ENCODE measurements at places on chromosomes 1 and 21.

- no peak for DNase-seq
Observed at GRCh38 chr1:14253676-14254075, 344.8 kb upstream of the KAZN start.

DNA sequence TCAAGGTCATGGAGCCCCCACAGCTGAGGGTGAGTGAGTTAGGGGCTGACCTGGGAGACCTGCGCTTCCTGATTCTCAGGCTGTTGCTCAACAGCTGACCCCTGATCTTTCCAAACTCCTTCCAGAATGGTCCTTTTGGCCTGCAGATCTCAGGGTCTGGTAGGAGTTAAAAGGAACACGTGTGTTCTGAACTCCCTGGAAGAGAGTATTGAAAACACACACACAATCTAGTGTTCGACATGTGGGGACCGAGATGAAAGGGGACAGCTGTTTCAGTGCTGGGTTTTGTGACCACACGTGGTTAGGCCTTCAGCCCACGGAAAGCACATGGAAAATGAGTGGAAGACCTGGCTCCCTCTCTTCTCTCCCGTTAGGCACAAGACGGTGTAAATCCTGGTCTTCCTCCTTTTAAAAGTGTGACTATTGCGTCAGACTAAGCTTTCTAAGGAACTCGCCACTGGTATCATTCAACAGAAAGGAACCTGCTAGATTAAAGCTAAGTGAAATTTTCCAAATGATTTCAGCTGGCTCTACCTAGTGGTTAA is 49.6 kb downstream of the RUNX1 start:
- DNase-seq: no peak

- no peak for DNase-seq
Observed at GRCh38 chr1:21834094-21834493, 22.0 kb downstream of the LDLRAD2 start.

DNA sequence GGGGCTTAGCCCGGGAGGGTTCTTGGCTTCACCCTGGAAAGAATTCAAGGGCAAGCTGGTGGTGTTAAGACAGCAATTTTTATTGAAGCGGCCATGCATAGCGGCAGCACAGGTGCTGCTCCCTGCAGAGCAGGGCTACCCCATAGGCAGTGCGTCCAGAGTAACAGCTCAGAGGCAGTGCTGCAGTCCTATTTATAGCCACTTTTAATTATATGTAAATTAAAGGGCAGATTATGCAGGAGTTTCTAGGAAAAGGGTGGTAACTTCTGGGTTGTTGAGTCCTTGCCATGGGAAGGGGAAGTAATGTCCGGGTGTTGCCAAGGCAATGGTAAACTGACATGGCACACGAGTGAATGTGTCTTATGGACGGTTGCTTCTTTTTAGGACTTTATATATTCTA is 57.0 kb downstream of the VPS26C start:
- DNase-seq: no peak

DNA sequence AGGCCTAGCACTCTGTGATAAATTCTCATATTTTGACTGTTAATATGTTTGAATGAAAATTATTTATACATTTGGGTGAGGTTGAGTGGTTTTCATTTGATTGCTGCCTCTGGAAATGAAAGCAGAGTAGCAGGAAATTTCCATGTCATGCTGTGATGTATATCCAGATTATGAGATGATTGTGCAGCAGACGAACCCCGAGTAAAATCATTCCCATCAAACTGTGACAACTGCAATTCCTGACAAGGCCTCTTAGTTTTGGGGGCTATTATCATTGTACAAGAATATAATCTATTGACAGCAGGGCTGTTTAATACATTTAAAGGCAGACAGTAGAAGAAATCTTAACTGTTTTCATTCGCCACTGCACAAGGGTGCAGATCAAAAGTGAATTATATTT is 134.8 kb downstream of the ATG4C start:
- DNase-seq: no peak

GRCh38 chr21:44441581-44442265 is 13.6 kb upstream of the LRRC3 start:
- no peak for DNase-seq

GRCh38 chr1:53766831-53767405 is 28.0 kb upstream of the GLIS1 start:
- DNase-seq: no peak

DNA sequence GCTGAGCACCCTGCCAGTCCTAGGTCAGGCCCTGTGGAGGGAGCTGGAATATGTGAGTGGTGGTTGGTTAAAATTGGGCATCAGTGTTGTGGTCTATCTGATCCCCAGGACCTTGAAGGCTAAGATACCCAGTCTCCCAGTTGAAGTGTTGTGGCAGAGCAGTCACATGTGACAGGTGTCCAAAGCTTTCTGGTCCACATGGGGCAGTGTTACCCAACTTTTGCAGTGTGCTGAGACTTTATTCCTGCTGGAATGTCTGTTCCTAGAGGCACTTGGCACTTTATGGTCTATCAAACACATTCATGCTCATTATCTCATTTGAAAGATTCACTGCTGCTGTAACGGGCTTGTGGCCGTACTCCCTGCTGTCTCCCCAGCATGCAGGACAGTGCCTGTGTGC is 21.0 kb upstream of the LORICRIN start:
- no peak for DNase-seq

DNA sequence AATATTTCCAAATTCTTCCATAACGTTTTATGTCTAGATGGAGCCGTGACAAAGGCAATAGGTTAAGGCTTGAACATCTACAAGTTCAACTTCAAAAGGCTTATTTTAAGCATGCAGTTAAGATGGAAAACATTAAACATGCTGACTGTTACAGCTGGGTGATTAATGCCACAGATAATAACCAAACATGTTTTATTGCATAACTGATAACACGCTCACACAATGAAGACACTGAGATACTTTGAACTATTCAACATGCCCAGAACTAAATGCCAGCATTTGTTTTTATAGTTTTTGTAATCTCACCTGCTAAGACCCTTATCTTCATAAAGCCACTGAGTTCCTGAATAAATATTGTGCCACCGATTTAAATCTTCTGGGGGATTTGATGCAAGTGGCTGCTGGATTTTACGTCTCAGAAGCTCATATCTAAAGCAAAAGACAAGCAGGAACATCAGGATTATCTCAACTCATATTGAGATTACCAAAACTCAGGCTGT is 310.4 kb downstream of the KCTD3 start:
- no peak for DNase-seq

GRCh38 chr1:228497817-228498216 is 10.6 kb downstream of the RNF187 start:
- DNase-seq: no peak

DNA sequence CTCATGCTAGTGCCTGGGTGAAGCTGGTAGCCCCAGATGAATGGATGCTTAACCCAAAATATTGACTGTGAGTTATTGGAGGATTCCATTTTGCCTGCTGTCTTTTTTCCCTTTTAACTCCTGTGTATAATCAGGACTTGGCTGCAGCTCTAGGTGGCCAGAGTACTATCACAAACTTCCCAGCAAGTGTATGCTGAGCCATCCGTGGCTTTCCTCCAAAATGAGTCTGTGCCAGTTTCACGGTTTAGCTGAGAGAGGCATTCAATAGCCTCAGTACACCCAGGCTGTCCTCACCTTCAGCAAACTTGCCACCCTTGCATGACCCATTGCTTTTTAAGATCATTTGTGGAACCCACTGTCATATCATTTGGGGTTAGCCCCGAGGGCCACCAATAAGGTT is 5.3 kb upstream of the DPT start:
- no peak for DNase-seq

GRCh38 chr1:10507111-10507879 is 32.5 kb downstream of the PEX14 start:
- no peak for DNase-seq

DNA sequence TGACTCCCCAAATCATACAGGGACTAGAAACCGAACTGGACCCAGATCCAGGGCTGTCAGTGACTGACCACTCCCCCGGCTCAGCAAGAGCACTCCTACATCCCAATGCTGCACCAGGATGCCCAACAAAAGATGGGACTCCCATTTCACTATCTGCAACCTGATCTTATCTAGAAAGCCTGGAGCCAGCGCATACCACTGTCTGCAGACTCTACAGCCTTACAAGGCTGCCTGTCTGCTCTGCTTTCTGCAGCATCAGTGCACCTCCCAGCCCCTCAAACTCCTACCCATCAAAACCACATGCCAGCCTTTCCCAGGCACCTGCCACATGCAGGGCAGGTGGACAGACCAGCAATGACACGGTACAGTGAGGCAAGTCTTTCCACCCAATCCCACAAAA is 52.2 kb downstream of the SSBP3 start:
- DNase-seq: no peak

- DNase-seq: no peak
Observed at GRCh38 chr1:153937331-153937730, 9.2 kb downstream of the DENND4B start.

DNA sequence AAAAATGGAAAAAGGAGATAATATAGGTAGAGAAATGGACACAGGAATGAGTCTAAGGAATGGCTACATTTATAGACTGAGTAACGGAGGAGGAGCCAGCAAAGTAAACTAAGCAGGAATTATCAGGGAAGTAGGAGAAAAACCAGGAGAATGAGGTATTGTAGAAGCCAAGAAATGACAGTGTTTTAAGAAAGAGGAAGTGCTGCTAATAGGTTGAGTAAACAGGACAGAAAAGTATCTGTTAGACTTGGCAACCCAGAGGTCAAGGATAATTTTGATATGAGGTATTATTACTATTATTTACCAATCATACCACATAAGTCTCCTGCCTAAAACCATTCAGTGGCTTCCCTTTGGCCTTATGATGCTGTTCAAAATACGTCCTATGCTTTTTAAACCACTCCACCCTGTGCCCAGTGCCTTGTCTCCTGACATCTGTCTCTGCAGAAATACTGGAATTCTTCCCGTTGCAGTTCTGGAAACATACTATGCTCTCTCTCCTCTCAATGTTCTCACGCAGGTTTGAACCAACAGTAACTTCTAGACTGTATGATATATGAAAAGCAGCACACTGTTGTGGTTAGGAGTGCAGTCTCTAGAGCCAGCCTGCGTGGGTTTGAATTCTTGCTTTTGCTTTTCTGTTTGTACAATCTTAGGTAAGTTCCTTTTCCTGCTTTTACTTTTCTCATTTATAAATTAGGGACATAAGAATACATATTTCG is 24.6 kb upstream of the NEK7 start:
- DNase-seq: no peak

DNA sequence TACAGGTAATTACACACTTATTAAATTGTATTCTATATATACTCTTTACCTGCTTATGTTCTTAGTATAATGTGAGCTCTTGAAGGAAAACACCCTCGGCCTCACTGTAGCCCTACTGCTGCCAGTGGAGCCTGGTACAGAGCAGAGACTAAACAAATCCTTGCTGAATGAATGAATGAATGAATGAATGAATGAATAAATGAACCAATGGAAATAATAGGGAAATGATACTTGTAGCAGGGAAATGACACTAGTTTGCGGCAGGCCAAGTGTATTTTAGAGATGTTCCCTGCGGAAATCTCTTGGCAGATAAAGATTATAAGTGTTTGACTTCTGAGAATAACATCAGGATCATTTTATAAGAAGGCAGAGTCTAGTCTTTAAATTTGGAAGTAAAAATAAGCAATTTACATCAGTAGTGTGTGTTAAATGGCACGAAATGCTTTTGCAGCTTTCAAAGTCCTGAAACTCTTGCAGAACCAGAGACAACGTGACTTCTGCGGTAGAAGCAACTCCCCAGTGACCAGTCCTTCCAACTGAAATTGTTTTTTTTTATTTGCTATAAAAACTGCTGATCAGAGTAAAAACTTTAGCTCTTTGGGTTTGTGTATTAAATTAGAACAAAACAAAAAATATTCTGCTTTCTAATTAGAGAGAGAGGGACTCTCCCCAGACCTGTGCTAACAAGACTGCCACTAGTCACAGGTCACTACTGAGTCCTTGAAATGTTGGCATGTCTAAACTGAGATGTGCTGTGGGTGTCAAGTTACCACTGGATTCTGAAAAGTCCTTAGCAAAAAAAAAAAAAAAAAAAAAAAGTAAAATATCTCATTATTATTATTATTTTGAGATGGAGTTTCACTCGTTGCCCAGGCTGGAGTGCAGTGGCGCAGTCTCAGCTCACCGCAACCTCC is 199.3 kb upstream of the MAP1LC3C start:
- no peak for DNase-seq

- DNase-seq: no peak
Observed at GRCh38 chr1:19675797-19676196, 11.1 kb downstream of the HTR6 start.

- no peak for DNase-seq
Observed at GRCh38 chr1:108041360-108042142, 76.6 kb upstream of the VAV3 start.

- DNase-seq: no peak
Observed at GRCh38 chr1:78554840-78555239, 64.1 kb downstream of the PTGFR start.

Data from cortex of kidney (tissue), 1 donor.